ENCODE measurements at places on chromosomes 16 and 17.

DNA sequence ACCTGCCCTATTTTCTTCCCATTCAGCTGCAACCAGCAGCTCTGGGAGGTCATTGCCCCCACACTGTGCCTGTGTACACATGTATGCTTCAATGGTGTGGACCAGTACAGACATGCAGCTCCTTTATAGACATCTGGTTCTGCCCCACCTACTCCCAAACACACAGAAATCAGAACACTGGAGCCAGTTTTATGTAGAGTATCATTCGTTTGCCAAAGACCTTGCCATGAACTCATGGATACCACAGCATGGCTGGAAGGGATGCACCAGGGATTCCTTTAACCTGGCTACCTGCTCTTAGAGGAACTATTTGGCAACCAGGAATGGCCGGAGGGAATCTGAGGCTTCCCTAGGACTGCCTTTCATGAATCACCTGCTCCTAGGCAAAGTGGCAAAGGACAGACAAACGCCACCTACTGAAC, 60.4 kb downstream of the ZFHX3 start:
- no peak for DNase-seq

DNA sequence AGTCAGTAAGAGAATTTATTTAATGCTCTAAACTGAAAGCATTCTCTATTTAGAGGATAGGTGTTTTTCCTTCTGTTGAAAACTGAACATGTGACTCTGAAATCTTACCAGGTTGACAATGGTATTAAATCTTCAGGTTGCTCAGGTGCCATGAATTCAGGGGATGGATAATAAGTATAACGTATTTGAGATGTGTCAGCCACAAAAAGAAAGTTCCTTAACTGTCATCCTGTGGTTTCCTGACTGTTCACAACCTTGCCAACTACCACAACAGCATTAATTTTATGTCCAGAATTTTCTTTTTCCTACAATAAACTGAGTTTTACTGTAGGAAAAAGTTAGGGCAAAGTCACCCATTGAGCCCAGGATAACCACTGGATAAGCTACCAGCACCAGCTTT, 243.3 kb upstream of the PSMD7 start:
- DNase-seq = no peak

- DNase-seq = no peak
Observed at GRCh38 chr17:72872396-72872795, 220.1 kb downstream of the SLC39A11 start.

DNA sequence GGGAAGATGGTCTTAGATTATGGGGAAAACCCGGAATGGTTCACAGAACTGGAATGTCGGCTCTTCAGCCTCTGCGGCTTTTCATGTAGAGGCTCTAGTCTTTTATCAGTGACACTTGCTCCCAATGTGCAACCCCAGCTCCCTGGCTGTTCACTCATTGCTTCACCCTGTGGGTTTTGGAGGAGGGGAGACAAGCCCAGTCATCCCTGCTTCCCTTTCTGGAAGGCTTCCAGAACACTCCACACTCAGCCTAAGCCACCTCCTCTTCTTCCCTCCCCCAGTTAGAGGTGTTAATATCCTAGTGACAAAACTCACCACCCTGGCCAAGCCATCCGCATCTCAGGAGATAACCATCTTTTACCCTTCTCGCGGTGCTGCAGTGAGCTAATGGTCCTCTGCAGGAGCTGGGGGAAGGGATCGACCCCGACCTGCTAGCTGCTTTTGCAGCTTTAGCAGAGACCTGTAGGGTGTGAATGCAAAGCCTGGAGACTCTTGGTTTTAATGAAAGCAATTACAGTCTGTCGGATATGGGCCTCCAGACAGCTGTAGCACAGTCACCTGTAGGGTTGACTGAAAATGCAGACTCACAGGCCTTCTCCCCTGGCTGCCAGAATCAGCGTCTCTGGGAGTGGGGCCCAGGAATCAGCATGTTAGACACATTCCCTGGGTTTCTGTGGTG, 24.3 kb upstream of the LASP1NB start:
- DNase-seq = peak; percentile 63

DNA sequence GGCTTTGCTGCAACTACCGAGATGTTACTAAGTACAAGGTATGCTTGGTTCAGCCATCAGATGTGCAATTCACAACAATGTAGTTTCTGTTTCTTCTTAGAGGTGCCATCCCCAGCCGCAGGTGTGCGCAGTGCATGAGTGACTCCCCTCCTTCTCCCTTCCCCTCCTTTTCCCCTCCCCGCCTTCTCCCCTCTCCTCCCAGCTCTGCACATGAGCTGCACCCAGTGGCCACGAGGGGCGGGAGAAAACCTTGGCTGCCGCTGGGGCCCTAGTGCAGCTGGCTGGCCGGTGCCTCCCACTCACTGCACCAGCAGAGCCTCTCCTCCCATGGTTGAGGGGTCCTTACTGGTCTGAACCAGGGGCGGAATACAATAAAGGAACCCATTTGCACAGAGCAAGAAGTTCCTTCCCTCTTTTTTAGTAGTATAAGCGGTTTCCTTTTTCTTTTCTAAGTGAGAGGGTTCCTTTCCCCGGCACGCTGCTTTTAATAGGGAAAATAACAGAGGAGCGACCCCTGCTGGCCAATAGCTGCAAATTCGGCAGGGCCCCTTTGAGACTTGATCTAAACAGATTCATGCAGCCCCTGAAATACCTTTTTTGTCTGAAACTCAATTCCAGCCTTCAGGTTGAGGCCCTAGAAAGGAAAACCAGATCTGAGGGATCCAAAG, 7.8 kb upstream of the CCL15 start:
- no peak for DNase-seq

DNA sequence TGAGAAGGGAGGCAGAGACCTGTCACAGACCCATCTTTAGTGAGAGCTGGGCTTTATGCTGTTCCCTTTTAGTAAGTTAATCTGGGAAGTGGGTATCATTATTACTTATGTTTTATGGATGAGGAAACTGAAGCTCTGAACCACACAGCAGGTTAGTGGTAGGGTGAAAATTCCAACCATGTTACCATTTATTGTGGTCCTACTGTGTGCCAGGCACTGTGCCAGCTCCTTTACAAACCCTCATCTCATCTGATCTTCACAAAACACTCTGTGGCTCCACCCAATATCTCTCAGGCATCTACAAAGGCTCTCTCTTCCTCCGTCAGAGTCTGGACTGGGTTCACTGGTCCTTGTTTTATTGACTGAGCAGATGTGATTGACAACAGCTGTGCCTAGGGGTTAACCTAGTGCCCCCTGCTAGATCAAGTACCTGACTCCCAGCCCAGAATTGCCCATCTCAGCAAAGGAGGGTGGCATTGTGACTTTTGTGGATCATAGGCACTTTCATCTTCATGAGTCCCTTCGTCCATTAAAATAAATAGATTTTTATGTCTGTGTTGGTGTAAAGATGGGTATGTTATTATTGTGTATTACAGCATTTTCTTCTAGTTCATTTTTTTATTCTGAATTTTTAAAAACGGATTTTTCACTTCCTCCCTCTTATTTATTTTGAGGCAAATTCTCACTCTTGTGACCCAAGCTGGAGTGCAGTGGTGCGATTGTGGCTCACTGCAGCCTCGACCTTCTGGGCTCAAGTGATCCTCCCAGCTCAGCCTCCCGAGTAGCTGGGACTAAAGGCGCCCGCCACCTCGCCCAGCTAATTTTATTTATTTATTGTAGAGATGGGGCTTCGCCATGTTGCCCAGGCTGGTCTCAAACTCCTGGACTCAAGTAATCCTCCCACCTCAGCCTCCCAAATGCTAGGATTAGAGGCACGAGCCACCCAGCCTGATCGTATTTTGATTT, 3.1 kb downstream of the TGFB1I1 start:
- no peak for DNase-seq

- no peak for DNase-seq
Observed at GRCh38 chr17:70405492-70406220, 236.3 kb downstream of the KCNJ2 start.

DNA sequence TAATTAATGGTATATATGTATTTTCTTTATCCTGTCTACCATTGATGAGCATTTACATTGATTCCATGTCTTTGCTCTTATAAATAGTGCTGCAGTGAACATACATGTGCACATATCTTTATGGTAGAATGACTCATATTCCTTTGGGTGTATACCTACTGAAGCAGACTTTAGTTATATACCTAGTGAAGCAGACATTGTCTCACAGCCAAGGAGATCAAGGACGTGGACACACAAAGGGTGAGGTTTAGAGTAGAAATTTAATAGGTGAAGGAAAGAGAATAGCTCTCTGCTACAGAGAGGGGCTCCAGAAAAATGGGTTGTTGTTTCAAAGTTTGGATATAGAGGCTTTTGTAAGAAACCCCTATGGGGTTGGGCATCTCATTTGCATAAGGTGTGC, 700.3 kb downstream of the CDH11 start:
- DNase-seq = no peak

GRCh38 chr16:4991754-4992153, 33.6 kb downstream of the SEC14L5 start:
- DNase-seq = no peak

DNA sequence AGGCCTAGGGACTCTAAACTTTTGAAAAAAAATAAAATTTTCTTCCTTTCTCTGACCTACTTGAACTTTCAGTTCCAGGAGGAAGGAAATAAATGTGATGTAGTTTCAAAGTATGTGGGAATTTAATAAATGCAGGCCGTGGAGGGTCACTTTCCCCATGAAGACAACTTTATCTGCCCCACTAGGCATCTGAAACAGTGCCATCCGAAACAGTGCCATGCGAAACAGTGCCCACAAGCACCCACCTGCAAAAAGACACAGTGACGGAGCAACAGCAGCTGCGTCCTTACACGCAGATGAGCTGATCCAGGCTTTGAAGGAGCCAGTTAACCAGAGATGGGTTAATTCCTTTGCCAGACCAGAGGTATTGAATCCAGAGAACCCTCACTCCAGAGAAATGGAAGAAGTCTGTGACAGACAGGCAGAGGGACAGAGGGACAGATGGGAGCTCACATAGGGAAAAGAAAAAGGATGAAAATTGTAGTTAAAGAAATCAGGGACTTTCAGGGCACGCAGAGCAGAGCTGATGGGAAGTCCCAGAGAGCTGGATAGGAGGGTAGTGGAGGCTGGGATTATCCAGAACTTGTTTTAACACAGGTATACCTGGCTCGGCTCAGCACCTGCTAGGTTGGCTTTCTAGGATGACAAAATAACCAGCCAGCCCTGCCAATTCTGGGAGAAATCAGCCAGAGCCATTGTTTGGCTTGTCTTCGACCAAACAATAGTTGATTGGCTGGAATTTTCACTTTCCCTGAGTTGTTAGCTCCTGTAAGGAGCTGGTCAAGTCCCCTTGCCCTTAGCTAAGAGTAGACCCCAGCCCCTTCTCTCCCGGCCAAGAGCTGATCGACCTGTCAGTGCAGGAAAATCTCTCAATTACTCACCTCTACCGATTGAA, 17.1 kb upstream of the HOXB13 start:
- no peak for DNase-seq

- DNase-seq = no peak
Observed at GRCh38 chr16:89893642-89894548, 20.5 kb downstream of the TCF25 start.

DNA sequence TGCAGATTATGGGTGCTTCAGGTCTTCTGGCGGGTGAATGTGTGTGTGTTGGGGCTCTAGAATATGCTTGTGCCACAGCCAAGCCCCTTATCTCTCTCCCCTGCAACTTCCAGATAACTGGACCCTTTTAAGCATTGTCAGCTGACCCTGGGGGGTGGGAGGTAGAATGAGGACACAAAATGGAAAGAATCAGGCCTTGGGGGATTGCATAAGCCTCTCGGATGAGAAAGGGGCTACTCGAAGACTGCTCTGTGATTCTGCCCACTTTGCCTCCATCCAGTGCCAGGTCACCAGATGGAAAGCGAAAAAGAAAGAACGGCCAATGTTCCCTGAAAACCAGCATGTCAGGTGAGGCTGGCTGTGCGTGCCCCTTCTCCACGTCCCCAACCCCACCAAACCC, 13.8 kb downstream of the THRA start:
- DNase-seq = no peak

DNA sequence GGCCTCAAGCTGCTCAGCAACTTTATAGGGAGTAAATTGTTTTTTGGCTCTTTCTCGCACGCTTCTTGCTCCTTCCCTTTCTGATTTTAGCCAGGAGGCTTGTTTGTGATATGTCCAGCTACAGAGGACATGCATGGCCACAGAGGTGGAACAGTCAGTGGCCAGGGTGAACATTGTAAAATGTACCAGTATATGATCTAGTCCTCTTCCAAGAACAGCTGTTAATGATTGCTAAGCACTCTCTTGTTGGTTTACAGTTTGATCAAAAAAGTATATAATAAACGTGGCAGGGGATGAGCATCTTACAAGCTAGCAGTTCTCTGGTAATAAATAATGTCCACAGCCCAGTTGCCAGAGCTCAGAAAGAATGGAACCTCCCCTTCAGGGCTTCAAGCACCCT, 461.7 kb upstream of the DYNLRB2 start:
- DNase-seq = no peak

DNA sequence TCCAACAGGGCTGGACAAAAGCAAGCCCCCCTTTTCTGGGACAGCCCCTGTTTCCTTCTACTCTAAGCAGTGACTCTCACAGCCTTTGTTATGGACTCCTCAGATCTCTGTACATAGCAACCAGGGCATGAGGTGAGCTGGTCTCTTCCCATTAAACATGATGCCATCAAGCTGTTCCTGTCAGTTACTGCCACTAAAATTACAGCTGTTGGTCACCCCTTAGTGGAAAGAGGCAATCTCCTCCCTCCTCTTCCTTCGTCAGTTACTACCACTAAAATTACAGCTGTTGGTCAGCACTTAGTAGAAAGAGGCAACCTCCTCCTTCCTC, 95.2 kb upstream of the SMIM36 start:
- DNase-seq = no peak

- DNase-seq = no peak
Observed at GRCh38 chr17:13421581-13422130, 180.1 kb downstream of the HS3ST3A1 start.

DNA sequence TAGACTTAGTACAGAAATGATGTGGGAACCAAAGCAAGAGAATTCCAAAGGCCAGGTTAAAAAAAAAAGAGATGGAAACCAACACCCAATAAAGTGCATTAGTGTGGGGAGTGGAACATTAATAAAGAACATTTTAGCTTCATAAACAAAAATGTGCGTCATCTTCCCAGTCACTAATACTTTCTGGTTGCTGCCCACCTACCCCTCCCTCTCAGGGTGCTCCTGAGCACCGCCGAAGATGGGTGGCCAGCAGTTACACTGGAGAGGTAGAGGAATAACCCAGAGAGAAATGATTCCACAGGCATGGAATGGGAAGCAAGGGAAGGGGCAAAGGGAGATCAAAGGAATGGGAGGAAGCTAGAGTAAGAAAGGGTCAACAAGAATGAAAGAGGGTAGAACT, 6.0 kb upstream of the CHD3 start:
- DNase-seq = no peak

DNA sequence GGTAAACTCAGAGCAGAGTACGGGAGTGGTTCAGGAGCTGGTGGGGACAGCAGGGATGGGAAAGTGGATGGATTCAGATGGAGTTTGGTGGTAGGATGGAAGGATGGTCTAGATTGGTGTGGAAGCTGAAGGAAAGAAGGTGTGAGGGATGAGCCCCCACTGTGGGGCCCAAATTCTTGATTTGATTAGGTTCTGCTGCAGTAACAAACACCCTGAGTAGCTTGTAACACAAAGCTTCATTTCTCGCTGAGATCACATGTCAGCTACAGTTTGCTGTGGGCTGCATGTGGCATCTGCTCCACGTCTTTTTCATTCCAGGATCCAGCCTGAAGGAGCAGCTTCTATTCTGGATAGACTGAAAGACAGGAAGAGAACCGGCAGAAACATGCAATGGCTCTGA, 143.8 kb downstream of the IRX3 start:
- no peak for DNase-seq

GRCh38 chr17:45225051-45225700, 3.5 kb downstream of the FMNL1 start:
- DNase-seq = peak; percentile 61

Data from CD4-positive, alpha-beta T cell treated with Interleukin-10 for 1 hour (primary cell).